ENCODE measurements at places on chromosomes 1 and 21.

GRCh38 chr1:59292562-59292961 lies 4.3 kb upstream of the FGGY start:
- no peak for DNase-seq

GRCh38 chr1:234555390-234556024 lies 54.5 kb downstream of the IRF2BP2 start:
- DNase-seq: no peak

DNA sequence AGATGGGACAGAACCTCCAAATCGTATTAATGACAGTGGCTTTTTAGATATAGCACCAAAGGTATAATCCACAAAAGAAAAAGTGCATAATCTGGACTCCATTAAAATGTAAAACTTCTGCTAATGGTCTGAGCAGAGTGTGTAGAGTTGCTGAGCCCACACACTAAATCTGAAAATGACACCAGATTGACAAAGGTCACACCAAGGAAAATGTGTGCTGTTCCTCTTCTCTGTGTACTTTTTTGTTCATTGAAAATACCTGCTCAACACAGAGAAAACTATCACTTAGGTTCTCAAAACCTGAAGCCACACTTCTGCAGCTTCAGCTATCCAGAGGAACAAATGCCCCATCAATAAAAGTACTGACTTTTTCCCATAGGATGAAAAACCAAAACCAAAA lies 146.2 kb downstream of the AK5 start:
- DNase-seq: no peak

DNA sequence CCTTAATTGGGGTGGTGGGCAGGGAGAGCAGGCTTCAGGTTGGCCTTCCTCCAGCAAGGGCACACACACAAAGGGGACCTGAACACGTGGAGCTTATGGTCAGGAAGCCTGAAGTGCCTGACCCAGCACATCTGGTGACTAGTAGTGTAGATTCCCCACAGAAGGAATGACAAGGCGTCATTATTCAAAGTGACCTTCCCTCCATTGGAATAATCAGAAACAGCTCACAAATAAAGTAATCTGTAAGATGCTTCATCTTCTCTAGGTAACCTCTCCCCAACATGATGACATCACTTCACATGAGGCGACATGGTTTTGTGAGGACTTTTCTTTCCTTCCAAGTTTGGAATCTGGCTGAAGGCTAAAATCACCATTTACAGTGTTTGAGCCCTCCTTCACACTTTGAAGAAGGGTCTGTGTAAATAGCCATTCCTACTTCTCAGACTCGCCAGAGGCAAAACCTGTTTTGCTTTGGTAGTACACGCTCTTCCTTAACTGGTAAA lies 32.8 kb upstream of the ERG start:
- no peak for DNase-seq
